ENCODE measurements at places on chromosomes 5 and 9.
A peak's percentile ranks its signal among the peaks of the same experiment; 100 is the strongest.

GRCh38 chr9:92325991-92326500 lies 293 bp downstream of the CENPP start:
- DNase-seq: no peak

DNA sequence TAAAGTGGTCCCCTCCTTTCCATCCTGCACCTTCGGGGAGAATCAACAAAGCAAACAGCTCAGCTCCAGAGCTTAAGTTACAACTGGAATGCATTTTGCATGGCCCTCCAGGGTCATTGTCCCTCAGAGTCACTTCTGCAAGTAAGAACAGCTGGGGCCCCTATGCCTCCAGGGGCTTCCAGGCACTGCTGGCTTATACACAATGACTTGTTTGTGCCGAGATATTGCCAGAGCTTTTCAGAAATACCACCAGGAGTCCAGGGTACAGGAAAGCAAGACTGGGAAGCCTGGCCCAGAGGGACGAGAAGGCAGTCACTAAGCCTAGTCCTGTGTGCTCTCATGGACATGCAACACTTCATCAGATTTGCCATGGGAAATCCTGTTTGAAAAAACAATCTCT lies 11.3 kb downstream of the FRMD3 start:
- no peak for DNase-seq

DNA sequence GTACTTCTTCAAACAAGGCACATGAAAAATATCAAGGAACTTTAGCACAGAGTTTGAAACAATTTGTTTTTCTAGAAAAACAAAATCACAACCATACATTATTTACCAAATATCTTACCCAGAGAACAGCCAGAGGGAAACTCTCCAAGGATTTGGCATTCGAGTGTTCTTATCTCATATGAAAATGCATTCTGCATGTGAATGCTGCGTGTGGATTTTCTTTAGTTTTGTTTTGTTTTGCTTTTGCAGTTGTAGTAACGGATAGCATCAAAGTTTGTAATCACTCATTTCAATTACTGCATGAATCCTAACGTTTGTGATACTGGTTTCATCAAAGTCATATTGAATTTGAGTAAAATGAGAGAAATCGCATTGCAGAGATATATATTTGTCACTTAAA lies 28.0 kb downstream of the ADAMTSL1 start:
- no peak for DNase-seq

GRCh38 chr5:147403651-147404640 lies 105.9 kb downstream of the DPYSL3 start:
- DNase-seq: no peak

- no peak for DNase-seq
Observed at GRCh38 chr5:140642718-140643117, 3.5 kb downstream of the TMCO6 start.

GRCh38 chr9:136625101-136626065 lies 37.3 kb upstream of the EGFL7 start:
- DNase-seq: no peak

DNA sequence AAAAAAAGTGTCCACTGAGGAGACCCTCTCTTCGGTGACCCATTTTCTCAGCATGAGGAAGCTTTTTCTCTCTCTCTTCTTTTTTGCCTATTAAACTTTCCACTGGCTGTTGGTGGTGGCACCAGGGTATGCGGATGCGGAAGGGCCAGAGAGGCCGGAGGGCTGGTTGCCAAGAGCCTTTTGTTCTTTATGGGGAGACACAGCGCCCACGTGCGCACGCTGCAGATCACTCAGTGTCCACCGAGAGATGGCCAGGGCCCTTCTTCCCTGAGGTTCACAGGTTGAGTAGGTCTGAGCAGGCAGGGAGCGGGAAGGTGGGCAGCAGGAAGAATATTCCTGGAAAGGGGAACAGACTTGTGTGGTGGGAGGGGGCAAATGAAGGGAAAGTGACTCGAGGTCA lies 69.1 kb downstream of the STK10 start:
- DNase-seq: no peak

DNA sequence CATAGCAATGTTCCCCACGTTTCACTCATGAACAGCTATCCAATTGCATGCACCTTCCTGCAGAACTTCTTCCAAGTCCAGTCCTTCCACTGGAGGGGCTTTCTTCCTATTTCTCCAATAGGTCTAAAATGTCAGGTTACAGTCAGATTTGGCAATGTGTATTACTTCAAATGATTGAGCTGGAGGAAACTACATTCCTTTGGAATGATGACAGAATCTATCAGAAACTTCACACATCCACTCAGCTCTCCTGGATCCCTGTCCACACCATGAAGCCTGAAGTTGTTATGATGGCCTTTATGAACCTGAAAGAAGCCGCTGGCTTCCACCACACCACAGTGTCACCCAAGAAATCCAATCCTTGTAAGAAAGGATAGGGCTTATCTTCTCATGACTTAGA lies 32.2 kb downstream of the FBXW2 start:
- no peak for DNase-seq

DNA sequence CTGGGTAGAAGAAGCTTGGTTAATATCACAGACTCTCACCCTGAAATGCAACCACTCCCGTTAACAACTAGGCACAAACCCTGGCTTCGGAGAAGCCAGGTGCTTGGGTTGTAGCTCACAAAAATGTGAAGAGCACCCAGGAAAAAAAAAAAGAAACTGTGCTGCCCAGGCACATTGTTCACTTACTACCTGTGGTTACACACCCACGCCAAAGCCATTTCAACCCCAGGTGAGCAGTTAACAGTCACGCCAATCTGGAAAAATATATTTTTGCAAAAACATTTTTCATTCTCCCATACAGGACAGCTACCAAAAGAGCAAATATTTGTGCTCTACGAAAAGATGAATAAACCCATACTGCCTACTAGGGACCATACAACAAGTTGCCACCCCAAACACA lies 49.2 kb downstream of the SIL1 start:
- no peak for DNase-seq

DNA sequence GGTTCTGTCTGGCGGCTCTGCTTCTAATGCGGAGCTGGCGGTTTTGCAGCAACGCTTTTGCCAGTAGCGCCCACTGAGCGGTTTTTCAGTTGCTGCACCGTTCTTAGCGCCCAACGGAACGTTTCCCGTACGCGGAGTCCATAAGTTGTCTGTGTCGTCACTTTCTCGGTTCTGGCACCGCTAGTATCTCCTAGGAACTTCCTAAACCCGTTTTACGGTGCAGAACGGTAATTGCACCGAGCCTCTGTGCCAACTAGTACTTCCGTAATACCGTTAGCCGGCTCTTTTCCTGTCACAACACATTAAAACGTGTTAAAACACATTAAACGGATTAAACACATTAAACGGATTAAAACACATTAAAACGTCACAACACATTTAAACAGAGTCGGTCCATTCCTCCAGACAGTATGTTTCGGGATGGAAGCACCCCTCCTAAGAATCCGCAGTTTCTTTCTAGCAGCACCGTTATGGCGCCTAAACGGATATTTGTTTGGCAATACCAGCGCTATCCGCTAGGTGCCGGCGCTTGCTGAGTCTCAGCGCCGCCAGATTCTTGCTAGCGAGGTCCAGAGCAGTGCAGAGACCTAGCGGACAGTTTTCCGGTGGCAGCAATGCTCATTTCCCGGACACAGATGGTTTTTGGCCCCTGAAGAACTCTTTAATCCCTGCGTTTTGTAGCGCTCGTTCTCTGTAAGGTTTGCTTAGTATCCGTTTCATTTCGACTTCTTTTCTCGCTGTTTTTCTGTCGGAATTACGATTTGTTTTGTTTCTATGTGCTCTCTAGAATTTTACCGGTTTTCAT lies 45.4 kb downstream of the ANXA2R start:
- DNase-seq: peak; percentile 90

DNA sequence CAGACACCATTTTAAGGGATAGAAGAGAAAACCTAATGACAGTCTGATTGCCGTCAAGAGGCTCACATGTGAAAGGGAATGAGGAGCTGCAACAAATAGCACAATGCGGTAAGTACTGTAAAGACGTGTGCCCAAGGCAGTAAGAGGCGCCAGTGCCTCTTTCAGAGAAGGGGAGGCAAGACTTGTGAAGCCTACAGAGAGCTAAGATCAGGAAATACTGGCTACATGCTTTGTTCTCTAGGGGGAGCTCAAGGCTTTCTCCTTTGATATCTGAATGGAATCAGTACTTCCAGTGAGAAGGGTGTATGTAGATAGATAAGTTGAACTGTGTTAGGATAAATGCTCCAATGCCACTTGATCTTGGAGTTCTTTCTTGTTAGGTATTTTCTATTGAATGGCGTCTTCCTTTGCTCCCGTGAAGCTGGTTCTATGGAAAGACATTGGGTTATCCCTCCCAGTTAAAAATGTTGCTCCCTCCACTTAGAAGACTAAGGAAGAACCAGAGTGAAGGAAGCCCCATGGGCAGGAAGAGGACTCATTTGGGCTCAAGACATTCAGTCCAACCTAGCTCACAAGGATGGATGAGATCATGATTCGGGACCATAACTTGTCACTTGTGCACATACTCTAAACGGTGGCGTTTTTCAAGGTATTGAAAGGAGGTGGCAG lies 23.5 kb upstream of the ALDOB start:
- DNase-seq: peak; percentile 64

DNA sequence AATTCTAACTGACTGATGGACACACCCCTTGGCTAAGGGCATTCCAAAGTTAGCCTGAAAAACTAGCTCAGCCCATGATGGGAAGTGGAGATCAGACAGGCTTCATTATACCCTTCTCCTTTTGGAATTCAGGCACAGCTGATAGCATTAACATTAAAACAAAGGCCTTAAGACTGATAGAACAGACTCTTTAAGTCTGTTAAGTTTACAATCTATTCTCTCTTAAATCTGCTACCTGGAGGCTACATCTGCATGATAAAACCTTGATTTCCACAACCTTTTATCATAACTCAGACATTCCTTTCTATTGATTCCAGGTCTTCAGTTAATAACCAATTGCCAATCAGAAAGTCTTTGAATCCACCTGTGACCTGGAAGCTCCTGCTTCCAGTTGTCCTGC lies 281.4 kb downstream of the TUSC1 start:
- DNase-seq: no peak

- DNase-seq: no peak
Observed at GRCh38 chr5:147508711-147509040, 1.2 kb downstream of the DPYSL3 start.

DNA sequence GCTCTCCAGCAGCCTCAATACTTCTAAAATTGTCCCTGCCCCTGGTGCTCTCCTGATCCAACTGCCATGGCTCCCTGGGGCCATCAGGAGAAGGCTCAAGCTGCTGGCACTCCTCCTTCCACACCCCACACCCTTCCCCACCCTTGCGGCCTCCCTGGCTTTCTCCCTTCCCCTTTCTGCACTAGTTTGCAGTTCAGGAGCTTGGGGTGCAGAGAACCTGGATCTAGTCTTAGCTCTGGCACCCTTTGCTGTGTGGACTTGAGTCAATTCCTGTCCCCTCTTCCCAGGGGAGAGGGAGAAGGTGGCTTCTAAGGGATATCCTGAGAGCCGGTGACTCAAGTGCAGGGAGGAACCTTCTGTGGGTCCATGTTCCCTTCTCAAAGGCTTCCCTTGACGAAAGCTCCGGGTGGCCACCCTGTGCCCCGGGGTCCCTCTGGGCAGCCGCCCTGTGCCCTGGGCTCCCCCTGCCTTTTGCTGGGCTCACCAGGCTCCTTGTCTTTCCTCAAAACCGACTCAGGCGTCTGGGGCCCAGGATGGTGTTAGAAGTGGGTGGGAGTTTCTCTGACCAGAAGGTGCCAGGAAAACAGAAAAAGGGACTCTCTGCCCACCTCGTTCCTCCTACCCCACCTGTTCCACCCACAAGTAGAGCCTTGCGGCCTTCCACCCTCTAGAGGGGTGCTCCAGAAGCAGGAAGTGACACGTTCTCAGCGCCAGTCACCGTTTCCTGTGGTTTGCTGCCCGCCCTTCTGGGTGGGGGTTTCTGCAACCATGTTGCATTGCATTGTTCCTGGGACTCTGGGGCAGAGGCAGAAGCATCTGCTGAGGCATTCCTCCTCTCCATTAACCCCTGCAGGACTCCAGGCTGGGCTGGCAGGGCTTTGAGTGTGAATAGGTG lies 15.0 kb downstream of the GLIPR2 start:
- peak; percentile 96 for DNase-seq

DNA sequence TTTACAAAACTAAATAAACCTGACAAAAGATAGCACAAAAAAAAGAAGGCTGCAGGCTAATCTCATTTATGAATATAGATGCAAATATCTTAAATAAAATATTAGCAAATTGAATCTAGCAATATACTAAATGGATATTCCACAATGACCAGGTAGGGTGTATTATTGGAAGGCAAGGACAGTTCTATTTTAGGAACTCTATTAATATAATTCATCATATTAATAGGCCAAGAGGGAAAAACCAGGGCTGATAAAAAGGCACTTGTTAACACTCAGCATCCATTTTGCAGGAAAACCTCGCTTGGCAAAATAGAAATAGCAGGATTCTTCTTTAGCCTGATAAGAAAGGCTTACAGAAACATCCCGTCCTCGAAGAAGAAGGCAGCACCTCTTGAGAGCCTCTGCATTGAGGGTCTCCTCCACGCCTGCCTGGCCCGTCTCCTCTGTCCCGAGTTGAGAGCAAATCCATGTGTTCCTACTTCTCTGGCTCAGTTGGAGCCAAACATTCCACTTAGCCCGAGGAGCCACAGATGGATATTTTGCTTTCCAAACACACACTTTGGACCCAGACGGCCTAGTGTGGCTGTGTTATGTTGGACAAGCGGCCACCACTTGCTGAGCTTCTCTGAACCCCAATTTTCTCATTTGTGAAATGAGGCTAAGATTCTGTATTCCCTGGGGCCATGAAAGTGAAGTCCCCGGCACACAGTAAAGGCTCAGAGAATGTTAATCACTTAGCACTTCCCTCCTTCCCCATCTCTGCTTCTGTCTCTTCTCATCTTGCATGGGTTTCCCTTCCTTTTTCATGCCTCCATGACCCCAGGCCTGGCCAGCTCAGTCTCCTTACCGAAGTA lies 181.8 kb upstream of the MVB12B start:
- no peak for DNase-seq

GRCh38 chr9:127262602-127263001 lies 2.0 kb upstream of the GARNL3 start:
- no peak for DNase-seq

DNA sequence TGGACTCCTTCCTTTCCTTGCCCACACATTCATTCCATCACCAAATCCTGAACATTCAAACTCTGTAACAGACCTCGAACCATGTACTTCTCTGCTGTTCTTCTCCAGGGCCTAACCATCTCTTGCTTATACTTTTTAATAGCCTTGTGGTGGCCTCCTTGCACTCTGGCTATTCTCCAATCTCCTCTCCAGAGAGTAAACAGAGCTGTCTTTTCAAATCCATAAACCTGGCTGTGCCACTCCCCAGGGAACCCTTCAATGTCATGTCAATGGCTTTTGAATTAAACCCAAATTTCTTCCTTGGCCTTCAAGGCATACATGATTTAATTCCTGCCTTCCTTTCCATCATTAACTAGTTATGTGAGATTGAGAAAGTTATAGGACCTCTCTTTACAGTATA lies 277.6 kb upstream of the EFNA5 start:
- DNase-seq: no peak

GRCh38 chr9:81607593-81608288 lies 81.6 kb downstream of the TLE1 start:
- no peak for DNase-seq
